CD8-positive, alpha-beta T cell (primary cell): ENCODE measurements at places on chromosomes 2 and 18. TPM values are rescaled to one million over a fixed set of nuclear protein-coding genes. Genes with fewer than 3 reads are reported as not detected.
A peak's percentile ranks its signal among the peaks of the same experiment; 100 is the strongest.

The CFAP65 gene
- not detected for total RNA-seq

The GAL3ST2 gene
- total RNA-seq = 0.81 TPM

- no peak for DNase-seq
Observed at GRCh38 chr2:105410554-105410953, 11.7 kb upstream of the FHL2 start.

The TUBB6 gene
- total RNA-seq = 0.94 TPM

DNA sequence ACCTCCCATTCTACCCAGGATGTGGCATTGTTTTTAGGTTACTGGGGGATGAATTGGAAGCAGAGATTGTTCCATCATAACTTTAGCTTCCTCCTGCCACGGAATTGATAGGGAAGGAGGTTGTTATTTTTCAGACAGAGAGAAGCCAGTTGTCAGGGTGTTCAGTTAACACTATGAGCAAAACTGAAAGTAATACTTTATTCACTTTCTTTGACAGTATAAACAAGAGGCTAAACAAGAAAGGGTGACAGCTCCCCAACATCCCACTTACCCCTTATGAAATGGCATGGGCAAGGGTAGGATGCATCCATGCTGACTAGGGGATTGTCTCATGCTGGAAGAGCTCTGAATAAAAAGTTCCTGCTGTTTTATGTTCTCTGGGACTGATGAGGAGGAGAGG is 36.4 kb upstream of the GAREM1 start:
- no peak for DNase-seq

GRCh38 chr2:67240507-67240906 is 156.6 kb upstream of the ETAA1 start:
- no peak for DNase-seq

DNA sequence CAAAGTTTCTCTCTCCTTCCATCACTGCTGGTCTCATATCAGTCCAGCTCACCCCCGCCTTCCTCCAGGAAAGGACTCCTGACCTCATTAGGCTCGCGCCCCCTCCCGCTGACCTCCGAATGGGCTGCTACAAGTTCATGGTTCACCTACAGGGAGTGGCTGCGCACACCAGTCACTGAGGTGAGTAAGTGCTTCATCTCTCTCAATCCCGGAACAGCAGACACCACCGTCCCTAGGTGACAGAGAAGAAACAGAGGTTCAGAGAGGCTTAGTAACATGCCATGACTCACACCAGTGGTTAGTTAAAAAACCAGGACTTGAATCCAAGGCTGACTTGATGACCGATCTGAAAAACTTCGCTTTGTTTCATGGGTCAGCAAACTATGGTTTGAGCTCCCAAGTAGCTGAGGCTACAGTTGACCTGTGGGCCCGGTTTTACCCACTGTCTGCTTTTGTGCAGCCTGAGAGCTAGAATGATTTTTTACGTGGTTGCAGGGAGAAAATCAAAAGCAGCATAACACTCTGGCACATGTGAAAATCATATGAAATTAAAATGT is 42.0 kb downstream of the ZFP36L2 start:
- peak; percentile 52 for DNase-seq

DNA sequence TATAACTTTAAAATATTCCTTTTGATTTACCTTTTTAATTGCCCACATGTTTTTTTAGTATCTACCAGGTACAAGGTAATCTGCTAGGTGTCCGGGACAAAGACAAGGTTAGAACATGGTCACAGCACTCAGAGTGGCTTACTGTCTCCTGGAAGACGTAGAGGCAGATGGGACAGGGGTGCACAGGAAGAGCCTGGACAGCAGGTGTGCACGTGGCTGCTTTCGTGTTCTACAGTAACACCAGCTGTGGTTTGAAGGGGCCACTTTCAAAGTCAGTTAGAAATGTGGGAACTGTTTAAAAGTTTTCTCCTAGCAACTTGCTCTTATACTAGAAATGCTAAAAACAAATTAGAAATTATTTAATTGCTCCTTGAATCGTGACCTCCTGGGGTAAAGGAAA is 102.9 kb upstream of the ALPP start:
- DNase-seq = no peak

The MYCN gene
- total RNA-seq = not detected
